ENCODE measurements at places on chromosomes 2 and 18.
A peak's percentile ranks its signal among the peaks of the same experiment; 100 is the strongest.

DNA sequence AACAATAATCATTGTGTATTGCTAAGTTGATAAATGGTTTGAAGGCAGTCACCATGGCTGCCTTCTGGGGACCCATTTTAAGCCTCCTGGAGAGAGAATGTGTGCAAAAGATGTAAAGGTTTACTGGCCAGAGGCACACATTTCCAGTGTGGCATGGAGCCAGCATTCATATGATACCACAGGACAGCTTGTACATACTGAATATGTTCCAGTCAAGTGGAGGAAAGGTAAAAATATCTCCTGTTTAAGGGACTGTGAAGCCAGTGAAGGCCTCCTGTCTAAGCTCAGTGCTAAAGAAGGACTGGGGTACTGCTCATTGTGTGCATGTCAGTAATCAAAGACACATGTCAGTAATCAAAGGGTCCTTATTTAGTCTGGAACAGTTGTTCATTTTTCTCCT, 119.2 kb downstream of the BABAM2 start:
- no peak for DNase-seq

DNA sequence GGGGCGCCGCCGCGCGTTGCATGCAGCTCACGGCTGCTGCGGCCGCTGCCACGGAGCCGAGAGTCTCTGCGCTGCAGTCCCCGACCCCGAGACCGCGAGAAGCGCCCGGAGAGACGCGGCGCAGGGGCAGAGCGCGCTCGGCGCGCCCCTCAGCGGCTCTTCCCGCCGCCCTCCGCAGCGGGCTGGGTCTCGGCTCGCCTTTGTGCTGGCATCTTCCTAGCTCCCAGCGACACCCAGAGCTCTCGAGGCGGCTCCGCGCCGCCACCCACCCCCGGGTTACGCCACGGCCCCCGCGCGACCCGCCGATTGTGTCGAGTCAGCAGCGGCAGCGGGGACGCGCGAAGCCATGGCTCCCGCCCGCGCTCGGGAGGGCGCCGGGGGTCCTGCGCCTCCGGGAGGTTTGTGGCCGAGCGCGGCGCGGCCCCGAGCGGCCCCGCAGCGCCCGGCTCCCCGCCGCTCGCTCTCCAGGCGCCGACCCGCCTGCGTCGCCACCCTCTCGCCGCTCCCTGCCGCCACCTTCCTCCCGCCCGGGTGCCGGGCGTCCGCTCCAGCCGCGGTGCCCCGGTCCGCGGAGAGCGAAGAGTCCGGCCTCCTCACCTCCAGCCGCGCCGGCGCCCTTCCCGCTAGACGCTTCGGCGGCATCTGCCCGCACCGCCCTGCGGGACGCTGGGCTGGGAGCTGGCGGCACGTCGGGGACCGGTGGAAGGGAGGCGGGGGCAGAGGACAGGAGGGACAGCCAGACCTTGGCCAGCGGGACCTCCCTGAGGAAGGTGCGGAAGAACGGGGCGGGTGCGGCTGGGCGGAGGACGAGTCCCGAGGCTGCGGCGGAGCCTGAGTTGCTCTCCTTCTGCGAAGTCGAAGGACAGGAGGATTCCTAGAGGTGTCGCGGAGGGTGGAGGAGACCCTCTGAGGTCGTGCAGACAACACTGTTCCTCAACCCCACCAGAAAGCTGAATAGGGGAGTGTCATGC, 46.3 kb upstream of the CCDC150 start:
- DNase-seq: peak; percentile 59

- no peak for DNase-seq
Measured at GRCh38 chr2:25372405-25373268, 30.9 kb upstream of the DNMT3A start.

- DNase-seq: no peak
Measured at GRCh38 chr18:79826966-79827365, 29.2 kb downstream of the KCNG2 start.

DNA sequence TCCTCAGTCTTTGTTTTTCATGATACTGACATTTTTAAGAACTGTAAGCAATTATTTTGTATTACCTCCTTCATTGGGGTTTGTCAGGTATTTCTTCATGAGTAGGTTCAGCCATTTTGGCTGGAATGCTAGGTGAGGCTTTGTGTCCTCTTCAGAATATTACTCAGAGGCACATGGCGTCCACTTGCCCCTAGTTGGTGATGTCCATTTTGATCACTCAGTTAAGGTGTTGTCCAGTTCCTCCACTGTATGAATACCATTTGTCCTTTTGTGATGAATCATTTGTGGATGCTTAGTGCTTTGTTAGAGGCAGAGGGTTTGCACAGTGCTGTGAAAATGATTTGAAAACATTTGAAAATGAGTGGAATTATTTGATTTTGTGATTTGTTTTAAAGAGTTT, 4.7 kb downstream of the IL1RL2 start:
- no peak for DNase-seq

- no peak for DNase-seq
Measured at GRCh38 chr2:71922091-71922490, 225.6 kb downstream of the CYP26B1 start.

DNA sequence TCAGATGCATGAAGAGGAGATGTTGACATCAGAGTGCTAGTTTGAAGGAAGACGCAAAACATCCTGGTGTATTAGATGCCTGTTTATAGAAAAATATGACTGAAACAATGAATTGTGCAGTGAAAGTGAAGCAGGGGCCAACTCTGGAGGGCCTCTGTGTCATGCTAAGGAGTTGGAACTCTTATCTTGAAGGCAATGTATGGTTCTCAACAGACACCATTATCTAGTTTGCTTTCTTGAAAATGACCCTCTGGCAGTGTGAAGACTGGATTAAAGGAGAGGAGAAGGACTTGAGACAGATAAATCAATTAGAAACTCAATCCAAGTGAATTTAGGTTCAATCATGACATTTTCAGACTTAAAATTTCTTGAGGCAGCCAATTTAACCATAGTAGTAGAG, 63.1 kb downstream of the ITGA4 start:
- DNase-seq: no peak

- no peak for DNase-seq
Measured at GRCh38 chr2:236731767-236732580, 162.3 kb downstream of the ACKR3 start.

DNA sequence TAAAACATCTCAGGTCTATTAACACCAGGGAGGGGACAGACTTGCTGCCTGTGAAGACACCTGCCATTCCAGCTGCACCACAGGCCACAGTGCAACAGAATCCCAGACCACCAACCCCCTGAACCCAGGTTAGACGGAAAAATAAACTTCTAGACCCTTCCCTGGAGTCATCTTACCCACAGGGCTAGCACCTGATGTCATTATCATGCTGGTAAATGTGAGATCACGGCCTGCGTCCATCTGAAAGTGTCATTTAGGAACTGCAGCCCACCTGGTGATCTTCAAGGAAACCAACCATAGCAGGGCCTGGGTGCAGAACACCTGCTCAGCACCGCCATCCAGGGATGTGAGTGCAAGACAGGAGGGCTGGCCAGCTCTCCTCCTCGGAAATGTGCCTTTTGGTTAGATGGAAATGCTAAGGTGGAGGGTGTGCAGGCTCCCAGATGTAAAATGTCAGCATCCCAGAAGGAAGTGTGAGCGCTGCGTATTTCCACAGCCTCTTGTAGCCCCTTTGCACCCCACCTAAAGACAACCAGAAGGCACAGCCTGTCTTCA, 80.8 kb downstream of the PTGR3 start:
- DNase-seq: no peak

- DNase-seq: no peak
Measured at GRCh38 chr2:127807678-127808353, 3.2 kb downstream of the WDR33 start.

DNA sequence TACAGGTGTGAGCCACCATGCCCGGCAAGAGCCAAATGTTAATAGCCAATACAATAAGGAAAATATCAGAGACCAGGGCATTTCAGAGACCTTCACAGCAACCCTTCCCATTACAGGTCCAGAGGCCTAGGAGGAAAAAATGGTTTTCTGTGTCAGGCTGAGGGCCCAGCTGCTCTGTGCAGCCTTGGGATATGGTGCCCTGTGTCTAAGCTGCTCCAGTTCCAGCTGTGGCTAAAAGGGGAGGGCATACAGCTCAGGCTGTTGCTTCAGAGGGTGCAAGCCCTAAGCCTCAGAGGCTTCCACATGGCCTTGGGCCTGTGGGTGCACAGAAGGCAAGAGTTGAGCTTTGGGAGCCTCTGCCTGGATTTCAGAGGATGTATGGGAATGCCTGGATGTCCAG, 20.1 kb upstream of the CCDC195 start:
- no peak for DNase-seq

DNA sequence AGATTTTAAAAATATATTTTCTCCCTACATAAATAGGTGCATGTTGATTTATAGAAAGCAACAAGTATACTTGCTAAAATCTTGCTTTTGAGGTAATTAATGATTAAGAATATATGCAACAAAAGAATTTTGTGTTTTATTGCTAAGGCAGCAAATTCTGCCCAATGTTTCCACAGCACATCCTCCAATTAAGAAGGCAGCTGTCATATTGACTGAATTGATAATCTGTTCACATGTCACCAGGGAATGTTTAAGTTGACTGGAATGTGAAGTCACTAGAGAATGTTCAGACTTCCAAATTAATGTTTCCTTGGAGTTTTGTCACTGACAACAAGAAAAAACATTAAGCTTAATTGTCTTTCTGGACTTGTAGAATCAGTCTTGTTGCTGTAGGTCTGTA, 1602.7 kb upstream of the SLC39A10 start:
- no peak for DNase-seq

DNA sequence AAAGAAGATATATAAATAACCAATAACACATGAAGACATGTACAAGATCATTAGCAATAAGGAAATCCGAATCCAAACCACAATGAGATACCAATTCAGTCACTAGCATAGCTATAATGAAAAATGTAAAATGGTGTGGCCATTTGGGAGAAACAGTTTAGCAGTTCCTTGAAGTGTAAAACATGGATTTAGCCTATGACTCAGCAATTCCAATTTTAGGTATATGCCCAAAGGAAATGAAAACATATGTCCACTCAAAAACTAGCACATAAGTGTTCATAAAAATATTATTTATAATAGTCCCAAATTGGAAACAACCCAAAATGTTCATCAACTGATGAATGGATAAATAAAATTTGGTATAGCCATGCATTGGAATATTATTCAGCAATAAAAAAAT, 165.5 kb upstream of the CRIM1 start:
- DNase-seq: no peak

DNA sequence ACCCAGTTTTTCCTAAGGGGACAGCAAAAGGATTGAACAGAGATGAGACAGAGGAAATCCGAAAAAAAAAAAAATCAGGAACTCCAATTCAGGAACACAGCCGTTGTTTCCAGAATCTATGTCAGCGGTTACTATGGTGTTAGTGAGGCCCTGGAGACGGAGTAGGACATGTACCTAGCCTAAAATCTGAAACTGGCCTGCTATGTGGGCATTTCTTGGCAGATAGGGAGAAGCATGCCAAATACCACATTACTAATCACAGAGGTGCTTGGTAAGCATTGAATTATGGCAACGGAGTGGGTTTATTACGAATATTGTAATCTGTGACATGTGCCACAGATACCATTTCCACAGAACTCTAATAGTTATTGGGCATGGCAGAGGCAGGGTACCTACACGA, 530.6 kb downstream of the CCDC85A start:
- DNase-seq: no peak

- DNase-seq: no peak
Measured at GRCh38 chr2:230842473-230842872, 22.3 kb upstream of the ITM2C start.

GRCh38 chr2:25131567-25132298, 36.6 kb downstream of the POMC start:
- no peak for DNase-seq

DNA sequence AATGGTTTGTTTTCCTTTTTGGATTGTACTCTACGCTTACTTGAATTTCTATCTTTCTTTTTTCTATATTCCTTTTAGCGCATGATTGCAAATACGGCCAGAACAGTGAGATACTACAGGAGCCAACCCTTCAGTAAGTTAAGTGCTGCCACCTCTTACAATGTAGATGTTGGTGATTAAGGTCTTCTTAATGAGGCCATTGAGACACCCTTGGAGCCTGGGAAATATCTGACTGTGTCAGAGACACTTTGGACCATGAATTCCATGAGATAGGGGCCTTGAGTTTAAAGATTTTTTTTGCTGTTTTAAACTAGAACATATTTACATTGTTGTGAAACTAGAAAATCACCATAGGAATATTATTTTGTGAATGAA, 27.1 kb upstream of the MAP3K20 start:
- no peak for DNase-seq

DNA sequence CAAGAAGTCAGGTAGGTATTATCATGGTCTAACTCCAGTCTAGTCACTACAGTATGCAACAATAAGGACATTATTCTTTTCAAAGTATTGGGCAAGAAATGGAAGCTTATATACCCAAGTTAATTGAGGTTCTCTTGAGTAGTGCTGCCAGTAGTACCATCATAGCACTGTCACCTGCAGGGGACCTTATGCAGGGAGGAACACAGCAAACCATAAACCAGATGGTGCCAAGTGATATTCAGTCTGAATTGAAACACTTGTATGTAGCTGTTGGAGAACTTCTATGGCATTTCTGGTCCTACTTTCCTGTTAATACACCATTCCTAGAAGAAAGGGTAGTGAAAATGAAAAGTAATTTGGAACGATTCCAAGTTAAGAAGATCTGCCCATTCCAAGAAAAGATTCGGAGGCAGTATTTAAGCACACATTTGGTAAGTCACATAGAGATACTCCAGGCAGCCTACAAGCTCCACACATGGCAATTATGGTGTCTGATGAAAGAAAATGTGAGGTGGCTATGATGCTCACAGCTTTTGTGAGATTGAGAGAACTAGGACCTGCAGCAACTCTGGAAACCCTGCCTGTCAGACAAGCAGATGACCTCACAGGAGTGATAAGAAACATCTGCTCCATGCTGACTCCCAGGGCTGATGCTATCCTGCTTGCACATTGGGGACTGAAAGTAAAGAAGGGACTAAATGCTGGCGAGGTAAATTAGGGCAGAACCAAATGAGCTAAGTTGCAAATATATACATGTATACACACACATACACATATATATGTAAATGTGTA, 174.7 kb downstream of the MC4R start:
- no peak for DNase-seq

DNA sequence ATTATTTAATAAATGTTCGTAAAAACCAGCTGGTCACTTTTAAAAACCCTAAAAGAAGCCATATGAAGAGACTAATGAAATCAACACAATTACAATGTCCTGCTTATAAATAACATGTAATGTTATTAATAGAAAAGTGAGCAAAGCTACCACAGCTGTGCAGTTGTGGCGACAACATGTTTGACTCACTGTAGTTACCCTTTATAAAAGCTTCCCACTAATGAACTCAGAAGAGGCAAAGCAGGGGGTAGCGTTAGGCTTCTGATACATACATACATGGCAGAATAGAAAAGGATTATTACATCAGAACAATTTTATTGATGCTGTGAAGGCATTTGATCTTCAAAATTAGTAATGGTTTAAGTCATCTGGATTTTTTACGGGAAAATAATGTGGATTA, 219.7 kb downstream of the SLC4A10 start:
- DNase-seq: no peak

- DNase-seq: no peak
Measured at GRCh38 chr2:28801726-28802125, 8.9 kb upstream of the SPDYA start.
